GM23248 (cell line): ENCODE measurements at places on chromosomes 1 and 21.
A peak's percentile ranks its signal among the peaks of the same experiment; 100 is the strongest.

- DNase-seq, result peak; percentile 63
Measured at GRCh38 chr21:33767236-33767635, 124.9 kb downstream of the ITSN1 start.

DNA sequence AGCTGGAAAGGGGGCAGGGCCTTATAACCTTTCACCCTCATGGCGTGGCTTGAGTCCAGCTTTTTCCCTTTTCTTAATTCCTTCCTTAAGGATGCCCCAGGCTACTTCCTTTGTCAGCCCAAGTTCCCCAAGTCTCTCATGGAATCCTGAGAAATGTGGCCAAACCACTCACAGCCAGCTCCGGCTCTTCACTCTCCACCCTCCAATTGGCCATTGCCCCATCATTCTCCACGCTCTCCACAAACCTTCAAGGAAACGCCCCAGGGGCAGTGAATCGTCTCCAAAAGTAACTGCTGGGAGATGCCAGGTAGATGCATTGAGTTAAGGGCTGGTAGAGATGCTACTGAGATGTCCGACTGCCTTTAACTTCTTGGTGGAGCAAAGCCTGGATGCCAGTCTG lies 113.5 kb upstream of the CD34 start:
- DNase-seq, result no peak

- DNase-seq, result no peak
Measured at GRCh38 chr1:246661451-246661850, 62.8 kb upstream of the SCCPDH start.

DNA sequence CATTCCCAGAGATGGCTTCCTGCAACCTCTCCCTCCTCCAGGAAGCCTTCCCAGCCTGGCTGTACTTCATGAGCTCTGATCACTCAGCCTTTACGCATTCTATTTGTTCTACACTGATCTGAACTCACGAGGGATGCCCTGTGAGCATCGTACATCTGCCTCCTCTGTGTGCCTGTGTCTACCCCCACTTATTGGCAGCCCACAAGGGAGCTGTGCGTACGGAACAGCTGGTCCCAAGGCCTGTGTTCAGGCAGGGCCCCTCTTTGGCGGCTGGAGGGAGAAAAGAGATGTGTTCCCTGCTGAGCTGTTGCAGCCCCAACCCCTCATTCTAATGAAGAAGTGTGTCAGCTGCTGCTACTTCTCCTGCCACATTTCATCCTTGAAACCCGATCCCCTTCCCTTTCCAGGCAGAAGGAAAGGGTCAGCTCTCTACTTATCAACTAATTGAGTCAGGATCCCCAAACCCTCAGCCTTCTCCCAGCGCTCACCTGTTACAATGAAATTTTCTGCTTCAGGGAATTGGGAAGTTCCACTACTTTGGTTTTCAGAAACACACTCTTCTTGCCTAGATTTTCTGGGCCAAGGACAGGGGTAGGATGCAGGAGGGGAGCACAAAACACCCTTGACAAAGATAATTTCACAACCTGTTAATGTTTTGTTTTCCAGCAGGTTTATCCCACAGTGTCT lies 3.2 kb downstream of the INKA2 start:
- DNase-seq, result no peak

GRCh38 chr1:235409042-235409820 lies 42.0 kb downstream of the TBCE start:
- no peak for DNase-seq

GRCh38 chr1:6026095-6026809 lies 19.4 kb upstream of the KCNAB2 start:
- no peak for DNase-seq

DNA sequence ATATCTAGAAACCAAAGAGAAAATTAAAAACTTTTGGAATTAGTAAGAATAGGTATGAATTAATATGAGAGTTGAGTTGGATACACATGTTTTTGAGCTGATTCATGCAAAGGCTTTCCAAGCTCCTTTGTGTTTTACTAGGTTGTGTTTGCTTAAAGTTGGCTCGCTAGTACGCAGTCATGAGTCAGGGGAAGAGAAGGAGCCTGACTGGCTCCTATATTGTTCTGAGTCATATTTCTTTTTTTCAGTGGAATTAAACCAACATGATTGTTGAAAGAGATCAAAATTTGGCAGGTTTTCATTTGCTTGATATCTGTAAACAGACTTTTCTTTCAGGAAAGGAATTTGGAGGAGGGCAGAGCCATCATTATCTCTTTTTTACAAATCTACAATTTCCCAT lies 66.7 kb downstream of the MAGI3 start:
- DNase-seq, result peak; percentile 96

DNA sequence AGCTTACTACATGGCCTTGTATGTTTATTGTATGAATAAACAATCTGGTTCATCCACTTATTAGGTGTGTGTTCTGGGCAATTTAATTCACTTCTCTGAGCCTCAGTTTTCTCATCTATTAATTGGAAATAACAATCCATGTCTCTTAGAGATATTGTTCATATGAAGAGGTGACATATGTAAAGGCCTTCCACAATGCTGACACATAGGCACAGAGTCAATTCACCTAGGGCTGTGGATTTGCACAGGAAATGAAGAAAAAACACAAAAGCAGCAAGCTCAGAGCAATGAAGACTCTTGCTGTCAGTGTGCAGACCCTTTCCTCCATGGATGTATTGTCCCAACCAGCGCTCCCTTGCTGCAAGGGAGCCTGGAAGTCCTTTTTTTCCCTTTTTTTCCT lies 195.2 kb upstream of the CAMK1G start:
- no peak for DNase-seq

GRCh38 chr1:161905269-161905884 lies 118.3 kb downstream of the OLFML2B start:
- DNase-seq, result peak; percentile 54

- DNase-seq, result no peak
Measured at GRCh38 chr21:33843216-33843615, 72.4 kb downstream of the ATP5PO start.

DNA sequence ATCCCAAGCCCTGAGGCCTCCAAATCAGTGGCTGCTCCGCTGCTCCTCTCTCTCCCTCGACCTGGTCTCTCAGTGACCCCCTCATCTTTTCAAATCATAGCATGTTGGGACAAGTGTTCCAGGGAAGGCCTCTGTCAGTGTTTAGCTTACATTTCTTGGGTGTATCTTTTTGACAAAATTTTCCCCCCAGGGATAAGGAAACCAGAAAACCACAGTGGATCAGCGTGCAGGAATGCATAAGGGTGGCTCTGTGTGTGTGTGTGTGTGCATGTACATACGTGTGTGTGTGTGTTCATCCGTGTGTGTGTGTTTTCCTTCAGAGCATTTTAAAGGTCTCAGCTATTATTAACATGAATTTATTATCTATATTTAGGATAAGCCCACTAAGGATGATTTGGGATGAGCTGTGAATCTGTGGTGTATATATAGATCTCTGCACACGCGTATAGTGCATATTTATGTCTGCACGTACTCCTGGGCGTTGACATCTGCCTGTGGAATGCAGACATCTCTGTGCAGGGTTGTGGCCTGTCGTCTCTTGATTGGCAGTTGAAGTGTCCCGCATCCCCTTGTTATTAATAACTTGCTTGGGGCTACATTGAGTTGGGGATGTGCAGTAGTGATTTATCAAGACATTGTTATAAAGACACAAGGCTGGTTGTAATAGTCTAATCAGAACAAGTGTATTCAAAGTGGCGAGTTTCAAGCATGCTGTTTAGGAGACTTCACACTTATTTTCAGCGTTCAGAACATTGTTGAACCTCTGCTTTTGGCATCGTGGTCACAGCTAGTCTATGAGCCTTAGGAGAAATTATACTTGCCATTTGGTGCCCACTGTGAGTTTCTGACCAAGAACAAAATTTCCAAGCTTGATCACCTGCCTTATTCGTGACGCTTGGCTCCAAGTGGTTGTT lies 55.6 kb downstream of the GALNT2 start:
- no peak for DNase-seq

DNA sequence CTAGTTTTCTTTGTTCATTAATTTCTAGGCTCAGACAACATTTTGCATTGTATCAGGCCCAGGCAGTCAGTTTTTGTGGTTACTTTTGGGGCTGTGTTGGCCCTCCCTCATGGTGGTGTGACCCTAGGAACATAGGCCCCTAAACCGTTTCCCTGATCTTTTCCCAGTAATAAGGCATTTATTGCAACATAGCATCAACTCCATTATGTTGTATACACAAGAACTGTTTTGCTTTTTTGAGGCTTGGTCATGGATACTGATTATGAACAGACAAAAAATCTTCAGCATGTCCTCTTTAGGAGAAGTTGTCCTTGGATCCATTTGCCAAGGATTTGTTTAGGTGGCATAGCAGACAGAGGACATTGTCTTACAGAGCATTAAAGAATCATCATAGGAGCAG lies 10.3 kb downstream of the B3GALT2 start:
- DNase-seq, result no peak

DNA sequence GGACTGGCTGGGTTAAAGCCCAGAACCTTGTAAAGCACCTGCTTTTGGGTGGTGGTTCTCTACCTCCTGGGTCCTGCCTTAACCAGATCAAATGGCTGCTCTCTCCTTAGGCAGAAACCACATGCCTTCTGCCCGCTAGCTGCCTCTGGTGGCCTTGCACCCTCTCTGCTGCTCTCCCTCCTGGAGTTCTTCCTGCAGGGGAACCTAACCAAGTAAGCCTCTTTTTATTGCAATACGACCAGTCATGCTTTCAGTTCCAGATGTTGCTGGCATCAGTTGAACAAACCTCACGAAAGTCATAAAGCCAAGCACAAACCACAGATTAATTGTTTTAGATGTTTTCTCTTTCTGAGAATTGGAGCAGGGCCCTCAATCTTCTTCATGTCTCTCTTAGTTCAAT lies 118.9 kb downstream of the GDAP2 start:
- DNase-seq, result peak; percentile 47

GRCh38 chr1:224762701-224763100 lies 146.6 kb downstream of the CNIH3 start:
- no peak for DNase-seq

DNA sequence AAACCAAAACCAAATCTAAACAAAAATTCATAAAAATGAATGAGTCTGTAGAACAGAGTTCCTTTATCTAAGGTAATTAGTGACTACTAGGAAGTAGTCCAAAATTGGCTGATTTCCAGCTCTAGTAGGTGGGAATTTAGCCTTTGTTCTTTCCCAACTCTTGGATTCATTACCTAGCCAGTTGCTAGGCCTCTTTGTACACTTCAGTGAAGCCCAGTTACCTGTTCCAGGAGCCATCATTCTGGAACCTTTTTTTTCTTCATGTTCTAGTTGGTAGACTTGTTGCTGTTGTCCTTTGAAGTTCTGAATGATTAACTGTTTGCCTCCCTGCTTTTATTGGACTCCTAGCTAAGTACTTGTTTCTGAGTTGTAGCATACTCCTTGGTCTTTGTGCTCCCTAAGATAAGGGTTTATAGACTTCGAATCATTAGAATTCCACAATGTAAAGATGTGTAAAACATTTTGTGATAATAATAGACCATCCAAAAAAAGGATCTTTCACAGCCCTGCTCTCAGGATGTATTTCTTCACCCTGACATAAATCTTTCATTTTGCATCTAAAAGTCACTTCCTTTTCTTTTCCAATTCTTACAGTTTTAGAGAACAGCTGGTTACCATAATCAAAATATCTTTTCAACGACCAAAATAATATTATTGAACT lies 9.8 kb downstream of the PLA2G4A start:
- no peak for DNase-seq

DNA sequence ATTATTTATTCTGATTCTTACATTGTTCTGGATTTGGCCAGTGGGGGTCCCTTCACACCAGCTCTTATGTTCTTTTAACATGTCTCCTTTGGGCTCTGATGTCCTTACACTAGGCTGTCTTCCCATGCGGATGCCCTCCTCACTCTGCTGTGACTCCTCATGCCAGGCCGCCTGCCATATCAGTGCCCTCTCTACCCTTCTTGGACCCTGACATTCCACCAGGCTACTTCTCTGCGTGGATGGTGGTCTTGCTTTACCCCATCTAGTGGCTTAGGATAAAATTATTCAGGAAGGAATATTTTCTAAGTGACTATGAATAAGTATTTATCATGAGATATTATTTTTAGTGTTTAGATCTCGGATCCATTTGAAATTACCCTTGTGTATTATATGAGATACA lies 21.2 kb downstream of the ATF6 start:
- no peak for DNase-seq

GRCh38 chr1:26047278-26047874 lies 1.5 kb upstream of the SLC30A2 start:
- no peak for DNase-seq

GRCh38 chr1:178060789-178061556 lies 32.9 kb upstream of the RASAL2 start:
- DNase-seq, result peak; percentile 90

- DNase-seq, result peak; percentile 30
Measured at GRCh38 chr1:94156096-94156625, 35.2 kb upstream of the ABCA4 start.

- peak; percentile 50 for DNase-seq
Measured at GRCh38 chr1:153578490-153578889, 12.8 kb upstream of the S100A2 start.

DNA sequence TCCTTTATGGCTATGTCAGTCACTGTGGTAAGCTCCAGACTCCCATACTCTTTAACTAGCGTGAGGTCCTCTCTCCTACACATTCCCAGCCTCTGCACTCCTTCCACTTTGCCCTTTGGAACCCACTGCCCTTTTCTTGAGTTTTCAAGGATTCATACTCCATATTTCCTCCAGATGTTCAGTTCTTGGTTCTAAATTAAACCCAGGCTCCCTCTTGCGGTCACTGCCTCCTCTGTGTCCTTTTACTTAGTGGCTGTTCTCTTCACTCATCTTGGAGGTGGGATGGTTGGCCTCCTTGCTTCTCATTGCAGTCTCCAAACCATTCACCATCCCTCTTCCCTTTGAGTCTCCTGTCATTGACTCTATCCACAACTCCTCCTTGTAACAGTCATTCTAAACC lies 208.1 kb downstream of the TGFB2 start:
- DNase-seq, result peak; percentile 73

DNA sequence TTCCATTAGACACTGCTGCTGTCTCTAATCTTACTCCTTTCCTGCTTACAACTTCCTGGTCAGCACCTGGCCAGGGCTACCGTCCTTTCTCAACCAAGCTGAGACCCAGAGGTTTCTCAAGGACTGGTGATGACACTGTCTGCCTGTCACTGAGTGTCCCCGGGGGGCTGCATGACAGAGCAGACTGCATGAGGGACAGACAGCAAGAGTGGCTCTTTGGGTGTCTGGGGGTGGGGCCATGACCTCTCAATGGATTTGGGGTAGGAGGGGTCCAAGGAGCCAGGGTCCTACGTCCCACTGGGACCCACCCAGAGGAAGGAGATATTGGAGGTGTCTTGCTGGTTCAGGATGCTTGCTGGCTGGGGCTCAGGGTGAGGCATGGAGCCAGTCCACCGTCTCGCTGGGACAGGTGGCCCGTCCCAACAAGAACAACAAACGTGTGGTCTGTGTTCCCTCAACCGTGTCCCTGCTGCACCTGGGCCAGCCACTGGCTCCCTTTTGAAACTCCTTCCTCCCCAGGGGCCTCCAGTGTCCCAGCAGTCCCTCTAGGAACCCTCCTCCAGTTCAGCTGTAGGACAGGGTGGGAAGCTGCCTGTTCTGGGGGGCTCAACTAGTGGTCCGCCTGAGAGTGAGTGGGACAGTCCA lies 344.6 kb upstream of the AJAP1 start:
- DNase-seq, result no peak

DNA sequence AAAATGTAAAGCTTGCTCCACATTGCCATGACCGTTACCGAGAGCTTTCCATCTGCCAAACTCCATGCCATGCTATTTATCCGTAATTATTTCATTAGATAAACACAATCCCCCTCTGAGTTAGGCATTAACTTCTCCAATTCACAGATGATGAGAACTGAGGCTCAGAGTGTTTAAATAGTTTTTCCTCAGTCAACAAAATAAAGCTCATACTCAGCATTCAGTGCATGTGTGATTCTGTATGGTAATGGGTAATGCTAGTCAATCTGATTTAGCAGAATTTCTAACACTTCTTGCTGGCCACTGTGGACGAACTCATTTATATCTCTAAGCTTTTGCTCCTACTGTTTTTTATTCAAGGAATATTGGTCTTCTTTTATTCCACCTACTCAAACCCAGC lies 17.3 kb downstream of the SAMSN1 start:
- DNase-seq, result no peak
